ENCODE measurements at places on chromosomes 11 and 22.

GRCh38 chr22:20607157-20607907 lies 99.9 kb downstream of the MED15 start:
- DNase-seq, result no peak
- H3K27me3 ChIP-seq, result no peaks in the 10 kb centered on the region
- H3K27ac ChIP-seq, result no peak overlapping the region
- H3K4me1 ChIP-seq, result no peaks in the 10 kb centered on the region
- H3K36me3 ChIP-seq, result no peaks in the 10 kb centered on the region

DNA sequence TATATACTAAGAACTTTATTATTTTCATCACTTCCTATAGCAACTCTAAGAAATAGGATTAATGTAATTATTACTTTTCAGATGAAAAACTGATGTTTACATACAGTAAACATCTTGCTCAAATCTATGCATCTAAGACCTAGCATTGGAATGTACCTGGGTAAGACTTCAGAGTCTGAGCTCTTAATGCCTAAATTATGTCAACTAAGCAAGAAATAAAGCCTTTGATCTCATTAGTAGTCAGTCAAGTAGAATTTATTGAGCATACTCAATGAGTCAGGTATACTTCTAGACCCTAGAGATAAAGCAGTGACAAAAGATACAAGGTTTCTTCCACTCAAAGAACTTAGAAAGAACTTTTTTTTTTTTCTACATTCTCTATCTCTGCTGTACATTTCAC lies 16.7 kb upstream of the OR51Q1 start:
- no peak for DNase-seq
- H3K4me1 ChIP-seq, result no peaks in the 10 kb centered on the region
- H3K4me3 ChIP-seq, result no peak overlapping the region

GRCh38 chr11:104803776-104804175 lies 94.5 kb downstream of the CASP12 start:
- no peak for DNase-seq
- no peak overlapping the region for H3K27ac ChIP-seq
- H3K4me3 ChIP-seq, result no peak overlapping the region
- peaks cover 12% of the 10 kb centered on the region for H3K4me1 ChIP-seq

DNA sequence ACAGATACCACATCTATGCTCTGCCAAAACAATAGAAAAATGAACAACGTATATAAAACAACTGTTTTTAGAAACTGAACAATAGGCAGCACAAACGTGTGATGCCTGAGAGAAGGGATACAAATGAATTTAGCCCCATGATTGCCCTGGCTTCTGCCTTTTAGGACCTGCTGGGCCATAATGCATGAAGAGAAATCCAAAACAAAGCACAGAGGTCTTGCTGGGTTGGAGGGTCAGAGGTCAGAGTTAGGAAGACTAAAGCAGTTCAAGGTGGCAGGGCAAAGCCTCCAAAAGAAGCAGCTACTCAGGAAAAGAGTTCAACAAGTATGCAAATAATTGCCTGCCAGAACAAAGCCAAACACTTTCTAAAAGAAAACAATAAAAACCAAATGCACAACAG lies 138.5 kb downstream of the TTC28 start:
- H3K4me3 ChIP-seq, result no peak overlapping the region
- H3K27ac ChIP-seq, result no peak overlapping the region
- no peaks in the 10 kb centered on the region for H3K4me1 ChIP-seq

DNA sequence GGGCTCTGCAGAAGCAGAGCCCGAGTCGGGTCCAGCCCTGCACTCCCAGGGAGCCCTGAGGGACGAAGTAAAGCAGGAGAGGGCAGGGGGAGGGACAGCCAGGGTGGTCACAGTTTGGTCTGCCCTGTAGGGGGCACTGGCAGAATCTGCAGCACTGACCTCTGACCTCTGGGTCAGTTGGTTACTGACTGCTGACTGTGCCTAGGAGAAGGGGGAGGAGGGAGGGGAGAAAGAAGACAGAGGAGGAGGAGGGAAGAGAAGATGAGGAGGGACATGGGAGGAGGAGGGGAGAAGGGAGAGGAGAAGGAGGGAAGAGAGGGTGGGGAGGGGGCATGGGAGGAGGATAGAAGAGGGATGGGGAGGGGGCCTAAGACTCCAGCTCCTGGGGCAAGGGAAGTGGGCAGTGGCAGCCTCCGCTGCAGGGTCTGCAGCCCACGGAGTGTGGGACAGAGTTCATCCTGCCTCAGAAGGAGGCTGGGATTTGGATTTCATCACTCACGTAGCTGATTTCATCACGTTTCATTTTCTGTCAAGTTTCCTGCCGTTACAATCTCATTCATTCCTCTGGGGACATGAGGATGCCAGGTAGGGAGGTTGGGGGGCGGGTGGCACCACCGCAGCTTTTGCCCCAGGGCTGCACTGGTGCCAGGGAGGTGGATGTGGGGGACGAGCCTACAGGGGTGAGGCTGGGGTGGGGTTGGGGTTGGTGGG lies 55.2 kb downstream of the FLRT1 start:
- peaks cover 2% of the 10 kb centered on the region for H3K27me3 ChIP-seq
- no peaks in the 10 kb centered on the region for H3K36me3 ChIP-seq
- no peaks in the 10 kb centered on the region for H3K4me1 ChIP-seq

GRCh38 chr11:12390687-12391110 lies 13.3 kb downstream of the PARVA start:
- no peak overlapping the region for H3K27ac ChIP-seq
- DNase-seq, result no peak
- H3K4me3 ChIP-seq, result no peak overlapping the region
- H3K4me1 ChIP-seq, result no peaks in the 10 kb centered on the region

DNA sequence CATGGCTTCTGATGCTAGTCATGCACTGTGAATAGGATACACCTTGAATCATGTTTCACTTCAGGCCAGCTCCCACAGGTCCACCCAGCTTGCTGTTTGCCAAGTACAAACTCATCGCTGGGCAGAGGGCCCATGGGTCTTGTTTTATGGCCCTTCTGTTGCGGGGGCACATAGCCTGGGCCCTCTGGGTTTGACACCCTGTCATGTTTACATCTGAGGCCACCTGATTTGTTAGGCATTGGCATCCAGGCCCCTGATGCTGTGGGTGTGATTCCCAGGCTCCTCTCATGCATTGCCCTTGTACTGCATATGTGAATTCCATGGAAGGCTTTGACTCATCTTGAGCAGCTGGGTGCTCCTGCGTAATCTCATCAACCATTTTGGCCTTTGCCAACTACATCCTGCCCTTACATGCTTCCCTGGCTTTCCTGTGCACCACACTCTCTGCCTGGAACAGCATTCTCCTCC lies 32.6 kb downstream of the PPFIBP2 start:
- H3K36me3 ChIP-seq, result no peaks in the 10 kb centered on the region
- H3K4me3 ChIP-seq, result no peak overlapping the region
- no peak for DNase-seq
- no peak overlapping the region for H3K27ac ChIP-seq

Data from B cell (primary cell).